ENCODE measurements at places on chromosomes 7 and 10.

DNA sequence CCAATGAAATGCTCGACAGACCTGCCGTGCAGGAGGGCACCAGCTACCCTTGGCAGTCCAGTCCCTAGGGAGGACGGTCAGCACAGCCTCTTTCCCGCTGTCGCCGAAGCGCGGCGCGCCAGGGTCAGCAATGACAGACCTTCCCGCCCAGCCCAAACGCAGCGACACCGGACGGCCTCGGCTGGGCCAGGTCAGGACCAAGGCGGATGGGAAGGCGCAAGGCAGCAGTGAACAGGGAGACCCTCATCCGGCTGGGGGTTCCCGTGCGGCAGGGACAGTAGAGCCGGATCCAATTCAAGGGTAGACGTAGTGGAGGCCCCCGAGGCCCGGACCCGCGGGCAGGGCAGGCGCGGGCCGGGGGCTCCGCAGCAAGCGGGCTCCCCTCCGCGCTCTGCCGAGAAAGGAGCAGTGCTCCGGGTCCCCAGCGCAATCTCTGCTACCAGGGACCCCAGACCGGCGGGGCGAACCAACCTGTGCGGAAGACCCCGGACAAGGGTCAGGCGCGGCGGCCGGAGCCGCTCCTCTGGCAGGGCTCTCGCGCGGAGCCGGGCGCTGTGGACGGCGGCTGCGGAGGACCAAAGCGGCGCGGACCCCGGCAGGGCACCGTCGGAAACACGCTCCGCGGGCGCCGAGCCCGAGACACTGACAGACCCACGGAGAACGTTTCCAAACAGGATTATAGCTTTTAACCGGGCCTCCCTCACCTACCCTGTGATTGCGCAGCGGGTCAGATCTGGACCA is at the start of gene SEC31B:
Gene SEC31B, minus strand, starts transcription at position 551 of the 741 bp plus-strand sequence. CDS start 2,909 bp downstream, outside the sequence.
- DNase-seq = no peak

GRCh38 chr10:100637785-100638184 is 102.0 kb downstream of the HIF1AN start:
- no peak for DNase-seq

DNA sequence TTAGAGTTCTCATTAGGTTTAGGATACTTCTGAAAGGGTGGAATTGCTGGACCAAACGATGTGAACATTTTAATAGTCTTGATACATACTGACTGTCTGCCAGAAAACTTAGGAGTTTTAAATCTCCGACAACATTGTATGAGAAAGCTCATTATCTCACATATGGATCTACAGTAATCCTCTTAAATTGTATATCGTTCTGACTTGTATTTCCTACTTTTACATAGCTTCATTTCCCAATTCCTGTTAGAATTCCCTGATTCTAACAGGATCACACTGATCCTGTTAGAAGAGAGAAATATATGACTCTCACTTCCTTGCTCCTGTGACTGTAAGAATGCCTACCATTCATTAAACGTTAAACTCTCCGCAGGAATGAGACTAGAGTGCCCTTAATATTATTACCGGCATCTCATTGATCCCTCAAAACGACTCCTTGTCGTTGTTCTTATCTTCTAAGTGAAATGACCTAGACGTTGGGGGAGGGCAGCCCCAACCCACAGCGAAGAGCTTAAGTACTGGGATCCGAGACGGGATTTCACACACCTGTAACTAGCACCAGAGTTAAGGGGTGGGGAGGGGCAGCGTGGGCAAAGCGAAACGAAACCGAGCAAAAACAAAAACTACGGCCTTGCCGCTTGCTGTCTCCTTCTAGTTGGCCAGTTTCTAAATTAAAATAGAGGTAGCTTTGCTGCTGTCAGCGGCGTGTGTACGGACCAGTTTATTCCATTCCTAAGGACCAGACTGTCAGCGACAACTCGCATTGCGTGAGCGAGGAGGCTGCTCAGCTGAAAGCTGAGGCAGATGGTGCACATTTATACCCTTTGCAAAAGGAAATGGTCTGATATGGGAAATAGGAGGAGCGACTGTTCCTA is 678 bp upstream of the TMEM106B start:
- DNase-seq = no peak

DNA sequence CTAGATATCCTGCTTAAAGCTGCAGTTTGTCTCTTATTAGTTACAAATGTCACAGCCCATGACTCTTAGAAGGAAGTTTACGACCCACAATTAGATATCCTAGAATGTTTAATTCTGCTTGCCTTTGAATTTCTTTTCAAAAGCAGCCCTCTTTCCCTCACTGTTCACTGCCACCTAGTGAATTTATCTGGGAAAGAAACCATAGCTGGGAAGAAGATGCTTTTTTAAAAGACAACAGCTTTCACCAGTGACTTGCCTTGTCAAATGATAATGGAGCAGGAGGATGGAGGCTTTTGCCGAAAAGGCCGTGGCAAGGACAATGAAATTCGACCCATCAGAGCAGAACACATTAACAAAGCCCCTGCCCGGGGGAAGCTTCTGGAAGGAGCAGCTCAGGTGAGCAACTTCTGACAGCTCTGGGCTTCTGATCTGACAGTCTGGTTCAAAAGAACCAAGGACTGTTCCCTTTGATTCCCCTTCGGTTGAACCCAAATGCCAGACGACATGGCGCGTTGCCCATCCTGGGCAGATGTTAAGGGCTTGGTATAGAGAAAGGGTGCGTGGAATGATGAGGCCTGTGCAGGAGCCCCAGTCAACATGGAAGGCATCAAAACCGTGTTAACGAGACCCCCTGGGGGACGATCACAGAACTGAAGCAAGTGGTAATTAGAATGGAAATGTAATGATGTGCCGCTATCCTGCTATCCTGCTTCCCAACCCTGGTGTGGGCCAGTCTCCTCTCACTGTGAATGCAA is 236.8 kb downstream of the FRMD4A start:
- DNase-seq = no peak

- no peak for DNase-seq
Measured at GRCh38 chr7:73809467-73809951, 21.3 kb upstream of the CLDN4 start.

- DNase-seq = no peak
Measured at GRCh38 chr7:106535234-106535932, 125.6 kb downstream of the CCDC71L start.

GRCh38 chr10:89414146-89414878 is at the start of gene IFIT5:
Gene IFIT5, plus strand, starts transcription at chr10:89414568. Its CDS starts 231 bp downstream, at chr10:89414799.
- peak; percentile 64 for DNase-seq

DNA sequence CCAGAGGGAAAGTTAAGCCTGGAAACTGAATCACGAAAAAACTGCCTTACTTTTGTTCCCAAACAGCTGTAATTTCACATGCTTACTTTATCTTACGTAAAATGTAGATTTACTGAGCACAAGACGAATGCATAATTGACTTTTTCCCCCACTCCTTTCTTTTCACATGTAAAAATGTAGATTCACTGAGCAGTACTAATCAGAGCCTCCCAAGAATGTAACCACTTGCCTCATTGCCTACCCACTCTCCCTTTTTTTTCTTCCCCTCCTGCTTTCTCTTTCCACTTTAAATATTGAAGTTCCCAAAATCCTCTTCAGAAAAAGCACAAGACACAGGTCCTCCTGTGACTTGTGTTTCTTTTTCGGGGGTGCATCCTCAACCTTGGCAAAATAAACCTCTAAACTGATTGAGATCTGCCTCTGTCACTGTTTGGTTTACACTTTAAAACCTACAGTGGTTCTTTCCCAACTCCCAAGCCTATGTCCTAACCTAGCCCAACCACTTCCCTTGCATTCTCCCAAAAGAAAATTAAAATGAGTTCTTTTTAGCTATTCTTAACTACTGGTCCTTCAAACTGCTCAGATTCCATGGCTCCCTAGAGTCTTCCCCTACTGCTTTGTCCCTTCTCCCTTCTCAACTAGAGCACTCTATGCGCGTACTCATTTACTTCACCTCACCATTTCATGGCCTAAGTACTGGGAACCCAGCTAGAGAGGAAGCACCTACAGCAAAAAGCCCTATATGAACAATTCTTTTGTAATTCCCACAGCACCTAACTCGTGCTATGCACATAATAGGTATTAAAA is 236.6 kb upstream of the MKLN1 start:
- no peak for DNase-seq

DNA sequence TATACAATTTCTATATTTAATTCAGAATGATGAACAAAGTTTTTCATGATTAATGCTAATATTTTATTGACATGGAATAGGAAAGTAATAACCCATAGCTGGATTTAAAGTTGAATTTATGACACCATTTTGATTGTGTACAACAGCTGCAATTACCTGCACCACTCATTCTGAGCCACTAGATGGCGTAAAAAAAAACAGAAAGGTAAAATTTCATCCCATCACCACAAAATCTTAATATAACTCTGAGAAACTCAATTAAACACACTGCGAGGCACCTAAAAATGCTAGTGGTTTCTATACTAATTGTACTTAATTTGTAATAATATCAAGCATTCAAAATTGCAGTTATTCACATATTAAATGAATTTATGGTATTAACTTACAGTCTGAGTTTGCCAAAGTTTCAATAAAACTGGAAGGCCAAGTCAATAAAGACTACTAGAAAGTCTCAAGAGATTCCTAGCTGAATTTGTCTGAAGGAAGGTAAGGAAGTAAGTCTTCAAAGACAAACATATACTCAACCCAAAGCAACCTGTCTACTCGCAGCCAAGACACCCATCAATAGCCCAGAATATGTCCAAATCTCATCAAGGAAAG is 182.5 kb downstream of the SKAP2 start:
- DNase-seq = no peak

DNA sequence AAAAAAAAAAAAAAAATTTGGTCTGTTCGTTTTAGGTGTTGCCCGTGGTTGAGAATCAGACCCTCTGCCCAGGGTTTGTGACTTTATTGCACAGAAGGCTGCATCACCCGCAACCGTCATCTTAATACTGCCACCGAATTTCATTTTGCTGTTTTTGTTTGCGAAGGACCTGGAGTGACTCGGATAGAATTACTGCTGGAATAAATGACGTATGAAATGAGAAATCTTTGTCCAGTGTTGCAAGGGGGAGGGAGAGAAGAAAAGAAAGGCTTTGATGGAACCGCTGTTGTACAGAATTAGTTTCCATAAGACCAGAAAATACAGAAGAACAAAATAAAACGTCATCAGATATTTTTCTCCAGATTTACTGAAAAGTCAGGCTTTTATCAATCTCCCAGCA is 103.3 kb downstream of the GALNT17 start:
- no peak for DNase-seq

DNA sequence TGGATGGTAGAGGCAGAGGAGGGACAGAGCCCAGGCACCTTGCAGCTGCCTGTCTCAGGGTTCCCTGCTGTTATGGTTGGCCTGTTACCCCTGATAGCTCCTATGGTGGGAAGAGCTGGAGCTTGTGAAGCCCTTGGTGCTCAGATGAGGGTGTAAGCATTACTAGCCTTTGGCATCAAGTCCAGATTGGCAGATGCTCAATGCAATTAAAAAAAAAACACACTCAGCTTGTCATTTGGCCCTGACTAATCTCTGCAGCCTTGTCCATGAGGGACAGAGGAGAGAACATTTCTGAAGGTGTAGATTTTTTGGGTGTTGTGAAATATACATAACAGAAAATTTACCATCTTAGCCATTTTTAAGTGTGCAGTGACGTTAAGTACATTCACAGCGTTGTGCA is 86.3 kb downstream of the PLPP4 start:
- no peak for DNase-seq

DNA sequence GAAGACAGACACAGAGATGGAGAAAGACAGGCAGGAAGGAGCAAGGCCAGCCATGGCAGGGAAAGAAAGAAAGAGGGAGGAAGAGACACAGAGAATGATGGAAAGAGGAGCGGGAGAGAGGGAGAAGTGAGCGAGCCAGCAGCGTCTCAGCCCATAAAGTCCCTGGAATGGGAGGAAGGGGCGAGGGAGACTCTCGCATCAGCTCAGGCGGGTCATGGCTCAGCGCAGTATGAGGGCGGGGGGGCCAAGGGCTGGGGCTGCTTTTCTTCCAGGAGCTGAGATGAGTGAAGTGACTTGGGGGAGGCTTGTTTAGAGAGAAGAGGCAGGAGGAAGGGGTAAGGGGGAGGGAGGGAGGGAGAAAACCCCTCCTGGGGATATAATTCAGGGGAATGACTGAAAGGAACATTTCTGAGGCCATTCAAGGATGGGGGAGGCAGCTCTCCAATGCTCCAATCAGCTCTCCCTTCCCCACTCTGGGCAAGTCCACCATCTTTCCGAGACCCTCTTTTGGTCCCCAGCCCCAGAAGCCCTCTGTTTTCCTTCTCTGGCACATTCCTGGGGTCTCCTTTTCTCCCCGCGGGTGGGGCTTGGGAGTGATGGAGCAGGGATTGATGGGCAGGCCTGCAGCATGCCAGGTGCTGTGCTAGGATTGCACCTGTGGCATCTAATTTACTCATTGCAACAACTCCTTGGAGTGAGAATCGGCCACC is 87.9 kb downstream of the HIF1AN start:
- no peak for DNase-seq

DNA sequence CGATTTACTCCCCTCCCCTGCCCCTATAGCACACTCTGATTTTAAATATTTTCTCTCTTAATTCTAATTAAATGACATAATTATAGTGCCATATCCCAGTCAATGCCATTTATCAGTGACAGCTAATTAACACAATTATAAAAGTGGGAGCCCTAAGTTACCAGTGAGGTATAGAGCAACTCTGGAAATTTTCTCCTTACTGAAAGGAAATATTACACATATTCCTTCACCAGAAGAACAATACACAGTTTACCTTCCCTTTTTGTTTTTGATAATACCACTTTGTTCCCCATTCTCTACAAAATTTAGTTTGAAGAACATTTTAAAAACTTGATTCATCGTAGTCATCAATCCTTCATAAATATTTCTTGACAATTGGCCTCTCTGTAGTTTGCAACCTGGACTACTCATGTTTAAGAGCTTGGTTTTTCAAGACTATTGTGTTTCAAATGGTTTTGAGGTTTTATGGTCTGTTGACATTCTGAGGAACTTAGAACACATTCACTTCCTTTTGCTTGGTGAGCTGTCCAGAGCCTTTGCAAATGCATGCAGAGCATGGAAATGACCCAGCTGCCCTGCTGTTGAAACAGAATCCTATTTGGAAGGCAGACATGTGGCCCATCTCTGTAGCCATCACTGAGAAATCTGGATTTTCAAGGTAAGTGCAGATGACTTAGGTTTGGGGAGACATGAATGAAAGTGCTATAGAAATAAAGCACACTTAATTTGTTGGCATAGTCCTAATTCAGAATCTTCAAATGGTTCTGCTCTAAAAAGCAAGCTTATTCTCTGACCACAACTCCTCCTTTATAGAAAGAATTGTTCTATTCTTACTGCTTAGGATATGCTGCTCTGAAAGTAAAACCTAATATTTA is at the start of gene GPR141:
Gene GPR141, plus strand, starts transcription at position 521 of the 875 bp plus-strand sequence. CDS start 56,628 bp downstream, outside the sequence.
- peak; percentile 20 for DNase-seq

- DNase-seq = no peak
Measured at GRCh38 chr10:63819753-63820329, 298.6 kb downstream of the REEP3 start.

GRCh38 chr7:45000093-45001032 is at the start of gene CCM2:
Gene CCM2, plus strand, starts transcription at chr7:45000201. Its CDS starts 133 bp downstream, at chr7:45000334.
- no peak for DNase-seq

GRCh38 chr10:63493004-63493403 is 27.2 kb upstream of the JMJD1C start:
- DNase-seq = no peak

GRCh38 chr7:45446195-45446944 is 127.8 kb upstream of the ADCY1 start:
- no peak for DNase-seq

GRCh38 chr7:2233926-2234325 is 1.2 kb upstream of the MAD1L1 start:
- no peak for DNase-seq
